ENCODE measurements at places on chromosomes 1 and 21.

DNA sequence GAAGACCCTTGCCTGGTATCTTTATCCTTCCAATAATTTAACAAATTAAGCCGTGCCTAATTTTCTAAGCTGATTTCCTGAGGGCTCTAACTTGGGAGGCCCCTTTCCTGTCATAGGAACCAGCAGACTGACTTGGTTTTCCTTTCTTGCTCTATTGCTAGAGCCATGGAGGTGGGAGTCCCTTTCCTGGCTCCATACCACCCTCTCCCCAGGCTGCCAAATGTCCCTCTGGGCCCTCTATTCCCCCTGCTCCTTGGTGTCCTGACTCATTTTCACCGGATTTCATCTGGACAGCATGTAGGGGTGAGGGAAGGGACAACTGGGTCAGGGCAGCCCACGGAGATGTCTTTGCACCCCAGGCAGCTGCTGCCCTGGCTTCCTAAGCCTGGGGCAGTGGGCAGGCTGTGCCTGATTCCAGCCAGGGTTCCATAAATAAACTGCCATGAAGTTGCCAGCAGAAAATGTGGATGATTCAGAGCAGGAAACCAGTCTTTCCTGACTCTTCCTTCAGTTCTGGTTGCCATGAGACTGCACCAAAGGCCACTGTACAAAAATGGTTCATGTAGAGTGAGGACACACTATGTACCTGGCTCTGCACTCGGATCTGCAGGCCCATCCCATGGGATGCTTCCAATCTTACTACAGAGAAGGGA is 38.0 kb upstream of the SERBP1 start:
- DNase-seq, result no peak

- no peak for DNase-seq
Measured at GRCh38 chr1:92747735-92748134, 37.2 kb downstream of the EVI5 start.

DNA sequence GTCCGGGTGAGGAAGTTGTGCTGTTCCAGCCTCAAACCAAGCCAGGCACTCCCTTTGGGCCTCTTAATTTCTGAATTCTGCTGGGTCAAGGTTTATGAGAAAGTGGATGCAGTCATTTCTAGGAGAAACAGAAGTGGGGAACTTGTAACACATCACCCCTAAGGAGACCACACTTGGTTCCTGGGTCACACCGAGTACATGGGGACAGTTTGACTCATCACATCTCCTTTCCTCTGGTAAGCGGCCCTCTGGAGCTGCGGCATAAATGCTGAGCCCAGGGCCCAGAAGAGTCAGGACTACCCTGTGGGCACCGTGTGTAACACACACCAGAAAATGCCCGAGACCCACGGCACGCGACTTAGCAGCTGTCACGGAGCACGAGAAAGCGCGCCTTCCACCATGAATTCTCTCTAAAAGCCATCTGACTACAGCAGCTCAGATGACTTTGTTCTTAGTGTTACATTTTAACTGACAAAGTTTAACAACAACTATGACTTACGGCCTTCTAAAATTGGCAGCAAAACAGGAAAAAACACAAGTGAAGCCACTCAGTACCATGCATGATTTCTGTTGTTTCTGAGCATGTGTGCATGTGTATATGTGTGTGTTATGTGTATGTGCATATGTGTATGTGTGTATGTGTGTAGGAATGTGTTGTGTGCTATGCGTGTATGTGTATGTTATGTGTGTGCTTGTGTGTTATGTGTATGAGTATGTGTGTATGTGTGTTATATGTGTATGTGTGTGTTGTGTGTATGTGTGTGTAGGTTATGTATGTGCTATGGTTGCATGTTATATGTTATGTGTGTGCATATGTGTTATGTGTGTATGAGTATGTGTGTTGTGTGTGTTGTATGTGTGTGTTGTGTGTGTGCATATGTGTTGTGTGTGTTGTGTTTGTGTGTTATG is 50.8 kb downstream of the TOMM20 start:
- DNase-seq, result no peak

- DNase-seq, result no peak
Measured at GRCh38 chr1:233269656-233270055, 25.9 kb downstream of the PCNX2 start.

DNA sequence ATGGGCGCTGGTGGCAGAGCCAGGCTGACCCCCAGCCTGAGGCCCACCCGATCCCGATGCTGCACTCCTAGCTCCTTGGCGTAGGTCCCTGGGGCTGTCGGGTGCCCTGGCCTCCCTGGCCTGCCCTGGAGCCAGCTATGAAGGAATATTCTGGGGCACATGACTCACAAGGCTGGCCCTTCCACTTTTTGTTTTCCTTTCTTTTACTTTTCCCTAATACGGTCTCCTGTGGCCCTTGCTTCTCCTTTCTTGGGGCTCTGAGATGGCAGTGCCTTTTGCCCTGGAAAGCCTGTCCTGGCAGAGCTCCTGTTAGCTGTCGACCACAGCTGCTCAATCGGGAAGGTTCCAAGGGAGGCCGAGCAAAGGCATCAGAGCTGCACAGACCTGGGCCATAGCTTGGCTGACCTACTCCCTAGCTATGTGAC is 22.1 kb downstream of the ARHGEF10L start:
- DNase-seq, result no peak

Data from ecto neural progenitor cell (in vitro differentiated cells).